ENCODE measurements at places on chromosomes 5 and 9.

DNA sequence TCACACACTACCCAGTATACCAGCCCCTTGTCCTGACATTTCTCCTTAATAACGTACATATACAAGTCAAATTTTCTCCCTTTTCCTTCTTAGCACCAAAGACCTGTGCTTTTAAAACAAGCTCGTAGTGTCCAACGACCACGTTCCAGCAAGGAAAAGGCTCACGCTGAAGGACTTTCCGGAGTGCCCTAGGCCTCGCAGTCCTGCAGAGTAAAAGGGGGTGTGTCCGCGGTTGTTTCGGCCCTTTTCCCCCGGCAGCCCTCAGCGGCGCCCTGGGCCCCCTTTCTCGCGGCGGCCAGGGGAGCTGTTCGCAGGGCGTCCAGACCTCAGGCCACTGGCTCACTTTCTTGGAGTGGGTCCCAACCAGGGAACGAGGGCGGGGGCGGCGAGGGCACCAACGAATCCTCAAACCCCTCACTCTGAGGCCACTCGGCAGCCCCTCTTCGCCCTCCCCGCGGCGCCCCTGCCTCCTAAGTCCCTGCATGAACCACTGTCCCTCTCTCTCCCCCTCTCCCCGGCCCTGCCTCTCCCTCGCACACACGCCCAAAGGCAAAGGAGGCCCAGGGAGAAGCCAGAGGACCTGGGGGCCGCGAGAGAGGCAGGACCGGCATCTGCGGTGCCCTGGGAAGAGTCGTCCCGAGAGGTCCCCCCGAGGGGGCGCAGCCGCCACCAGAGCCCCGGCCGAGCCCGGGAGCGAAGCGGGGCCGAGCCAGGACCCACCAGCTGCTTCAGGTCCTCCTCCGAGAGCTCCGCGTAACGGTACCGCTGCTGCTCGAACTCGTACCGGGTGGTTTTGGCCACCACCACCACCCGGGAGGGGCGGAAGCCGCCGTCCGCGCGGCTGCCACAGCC is 720 bp downstream of the NADK2 start:
- DNase-seq = peak; percentile 32

DNA sequence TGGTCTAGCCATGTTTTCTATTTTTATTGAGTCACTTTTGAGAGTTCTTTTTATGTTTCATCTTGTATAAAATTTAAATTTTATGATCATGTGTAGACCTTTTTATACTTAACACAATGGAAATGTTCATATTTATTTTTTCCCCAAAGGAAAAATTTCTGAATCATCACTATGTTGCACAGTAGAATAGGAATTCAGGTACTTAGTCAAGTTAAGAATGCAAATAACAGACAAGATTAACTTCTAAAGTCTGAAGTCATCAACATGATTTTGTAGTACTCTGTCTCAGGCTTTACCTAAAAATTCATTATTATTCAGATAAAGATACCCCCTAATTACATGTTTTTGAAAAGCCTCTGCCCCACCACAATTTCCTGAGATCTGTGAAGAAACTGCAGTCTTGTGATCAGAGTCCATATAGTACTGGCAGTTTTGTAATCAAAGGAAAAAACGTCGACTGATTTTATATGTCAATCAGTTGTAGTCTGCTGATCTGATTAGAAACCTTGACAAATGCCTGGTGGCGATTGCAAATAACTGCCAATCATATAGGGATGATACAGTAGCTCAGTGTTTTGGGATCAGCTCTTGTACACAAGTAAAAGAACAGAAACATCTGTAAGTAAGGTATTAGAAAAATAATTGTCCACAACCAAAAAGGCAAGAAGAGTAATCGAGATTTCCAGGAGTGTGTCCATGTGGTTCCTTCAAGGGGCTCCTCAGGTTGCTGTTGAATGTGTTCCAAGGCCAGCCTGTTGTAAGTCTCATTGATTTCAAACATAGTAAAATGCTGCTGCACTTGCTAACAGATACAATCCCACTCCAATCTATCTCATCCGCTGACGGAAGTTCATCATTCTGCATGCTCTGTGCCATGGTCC is 352.4 kb downstream of the ARRDC3 start:
- no peak for DNase-seq

- DNase-seq = no peak
Observed at GRCh38 chr5:146849694-146850303, 28.8 kb downstream of the PPP2R2B start.

GRCh38 chr5:1212271-1212670 is 10.9 kb downstream of the SLC6A19 start:
- DNase-seq = no peak

DNA sequence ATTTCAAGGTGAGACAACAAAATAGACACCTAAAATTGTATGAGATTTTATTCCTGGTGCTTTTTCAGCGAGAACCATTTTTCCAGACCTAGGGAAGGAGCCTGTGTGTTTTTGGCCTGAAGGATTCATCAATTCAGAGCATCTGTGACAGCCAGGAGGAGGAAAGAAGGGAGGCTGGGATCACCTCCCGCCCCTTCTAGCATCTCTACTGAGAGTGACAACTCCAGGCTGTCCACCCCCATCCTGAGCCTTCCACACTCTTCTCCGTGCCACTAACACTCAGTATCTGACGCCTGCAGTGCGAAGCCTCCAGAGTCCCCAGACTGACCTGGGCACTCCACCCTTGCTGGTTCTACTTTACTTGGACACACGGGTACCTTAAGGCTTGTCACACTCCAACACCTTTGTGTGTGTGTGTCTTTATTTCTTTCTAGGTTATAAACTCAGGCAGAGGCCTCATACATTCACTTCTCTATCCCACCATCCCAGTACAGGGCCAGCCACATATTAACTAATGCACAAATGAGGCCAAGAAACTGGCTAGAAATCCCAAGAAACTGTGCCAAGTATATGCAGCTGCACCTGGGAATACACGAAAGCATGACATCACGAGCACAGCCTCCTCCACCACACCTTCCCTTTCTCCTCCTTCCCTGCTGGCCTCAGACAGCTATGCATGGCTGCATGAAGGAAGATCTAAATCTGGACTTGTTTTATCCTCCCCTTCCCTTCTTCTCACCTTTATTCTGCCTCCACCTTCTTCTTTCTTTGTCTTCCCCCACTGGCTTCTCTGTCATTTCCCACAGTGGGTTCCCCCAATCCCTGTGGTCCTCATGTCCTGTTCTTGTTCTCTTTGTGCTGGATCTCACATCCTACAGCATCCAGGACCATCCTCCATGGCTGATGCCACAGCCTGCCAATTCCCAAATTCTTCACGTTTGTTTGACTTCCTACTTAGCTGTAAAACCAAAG is 16.0 kb downstream of the S1PR3 start:
- DNase-seq = no peak

- DNase-seq = no peak
Observed at GRCh38 chr5:5644249-5644648, 221.8 kb downstream of the ICE1 start.

DNA sequence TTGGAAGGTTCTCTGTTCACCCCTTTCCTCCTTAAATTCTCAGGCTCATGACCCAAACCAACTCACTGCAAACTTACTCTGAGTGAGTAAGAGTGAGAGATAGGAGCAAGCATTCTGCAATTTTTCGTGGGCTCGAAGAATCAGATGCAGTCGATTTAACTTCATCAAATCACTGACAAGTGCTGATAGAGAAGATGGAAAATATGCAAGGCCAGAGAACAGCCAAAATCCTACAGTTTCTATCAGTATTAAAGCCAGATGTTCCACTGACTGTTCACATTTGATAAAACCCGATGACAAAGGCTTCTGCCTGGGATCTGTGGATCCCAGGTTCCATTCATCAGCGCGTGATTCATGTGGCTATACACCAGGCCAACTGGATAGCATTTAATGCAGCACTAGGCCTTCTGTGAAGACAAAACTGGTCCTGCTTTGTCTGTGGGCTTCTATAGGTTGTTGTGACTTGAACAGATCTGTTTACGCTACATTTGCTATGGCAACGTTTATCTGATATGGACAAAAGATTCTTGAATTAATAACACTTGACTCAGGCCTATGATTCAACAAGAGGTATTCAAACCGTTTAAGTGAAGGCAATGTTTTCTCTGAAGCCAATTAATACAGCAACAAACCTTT is 251.2 kb downstream of the NFIB start:
- peak; percentile 96 for DNase-seq

DNA sequence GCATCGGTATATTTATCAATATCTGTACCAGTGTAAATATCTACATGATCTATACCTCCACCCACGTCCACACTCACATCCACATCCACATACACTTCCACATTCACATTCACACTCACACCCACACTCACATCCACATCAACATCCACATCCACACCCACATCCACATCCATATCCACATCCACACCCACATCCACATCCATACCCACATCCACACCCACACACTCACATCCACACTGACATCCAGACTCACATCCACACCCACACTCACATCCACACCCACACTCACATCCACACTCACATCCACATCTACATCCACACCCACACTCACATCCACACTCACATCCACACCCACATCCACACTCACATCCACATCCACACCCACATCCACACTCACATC is 189.2 kb downstream of the IRX1 start:
- DNase-seq = no peak

GRCh38 chr5:136082390-136083193 is 50.1 kb upstream of the SMAD5 start:
- DNase-seq = no peak

DNA sequence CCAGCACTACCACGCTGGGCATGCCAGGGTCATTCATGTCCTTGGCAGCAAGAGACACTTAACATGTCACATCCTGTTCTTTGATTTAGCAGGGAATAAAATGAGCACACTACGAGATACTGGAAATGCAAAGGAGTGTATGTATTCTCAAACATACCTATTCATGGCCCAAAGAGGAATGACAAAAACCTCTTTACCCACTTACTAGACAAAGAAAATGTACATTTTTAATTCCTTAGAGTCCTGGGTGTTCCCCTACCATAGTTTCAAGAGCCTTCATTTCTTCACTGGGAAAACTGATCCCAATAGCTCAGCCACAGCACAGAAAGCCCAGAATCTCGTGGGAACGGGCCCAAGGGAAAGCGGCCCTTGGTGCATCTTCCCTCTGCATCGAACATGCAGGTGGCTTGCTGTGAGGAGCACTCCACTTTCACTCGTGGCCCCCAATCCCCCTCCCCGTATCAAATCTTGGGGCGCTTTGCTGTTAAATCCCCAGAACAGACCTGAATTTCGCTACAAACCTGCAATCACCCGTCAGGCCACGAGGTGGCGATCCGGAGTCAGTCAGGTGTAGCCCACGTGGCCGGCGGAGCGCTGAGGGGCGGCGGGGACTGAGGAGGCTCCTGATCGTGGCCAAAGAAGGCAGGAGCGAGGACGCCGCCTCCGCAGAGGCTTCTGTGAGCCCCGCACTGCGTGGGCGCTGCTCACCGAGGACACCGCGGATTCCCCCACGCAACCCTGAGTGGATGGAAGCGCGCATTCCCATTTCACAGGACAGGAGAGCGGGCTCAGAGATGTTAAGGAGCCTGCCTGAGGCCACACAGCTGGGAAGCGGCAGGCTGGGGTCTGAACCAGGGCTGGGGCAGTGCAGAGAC is 91.4 kb downstream of the LMX1B start:
- no peak for DNase-seq

DNA sequence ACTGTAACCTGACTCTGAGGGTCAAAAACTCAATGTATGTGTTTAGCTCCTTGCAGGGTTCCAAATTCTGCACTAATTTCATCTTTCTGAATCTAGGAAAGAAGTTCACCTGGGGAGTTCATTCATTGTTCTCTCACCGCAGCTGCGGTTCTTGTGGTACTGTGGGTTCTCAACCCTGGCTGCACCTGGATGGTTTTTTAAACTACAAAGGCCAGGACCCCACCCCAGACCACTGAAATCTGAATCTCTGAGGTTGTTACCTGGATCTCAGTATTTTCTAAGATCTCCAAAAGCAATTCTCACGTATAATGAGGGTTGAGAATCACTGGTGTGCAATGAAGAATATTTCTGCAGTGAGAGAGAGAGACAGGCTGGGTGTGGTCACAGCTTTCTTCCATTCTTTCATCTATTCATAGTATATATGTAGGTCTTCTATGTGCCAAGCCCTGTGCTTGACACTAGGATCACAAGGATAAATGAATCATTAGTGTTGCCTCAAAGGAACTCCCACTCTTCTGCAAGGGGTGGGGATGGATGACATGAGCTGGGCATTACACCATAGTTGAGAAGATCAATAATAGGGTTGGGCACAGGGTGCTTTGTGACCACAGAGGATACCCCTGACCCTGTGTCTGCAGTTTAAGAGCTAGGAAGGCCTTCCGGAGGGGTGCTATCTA is 109.8 kb downstream of the GALNT10 start:
- no peak for DNase-seq

Data from DMS153 (cell line).